Cerebellar nuclear complex (tissue), 1 donor: ENCODE measurements at places on chromosomes 11 and 22.

GRCh38 chr11:97263183-97263858 is 873.5 kb downstream of the JRKL start:
- DNase-seq = no peak

DNA sequence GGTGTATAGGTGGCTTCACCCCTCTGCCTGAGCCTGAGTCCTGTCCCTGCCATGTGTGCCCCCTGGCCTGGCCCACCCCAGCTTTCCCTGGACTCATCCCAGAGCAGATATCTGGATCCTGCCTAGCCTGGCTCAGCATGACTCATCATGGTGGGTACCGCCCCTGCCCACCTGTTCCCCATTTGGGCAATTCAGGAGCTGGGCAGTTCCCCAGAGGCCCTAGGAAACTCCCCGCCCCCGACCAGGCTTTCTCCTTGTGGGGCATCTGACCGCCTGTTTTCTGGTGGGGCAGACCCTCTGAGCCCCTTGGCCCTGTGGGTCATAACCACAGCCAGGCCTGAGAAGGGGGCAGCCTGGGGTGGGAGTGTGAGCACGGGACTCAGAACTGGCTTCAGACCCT is 4.4 kb downstream of the TSPO start:
- DNase-seq = no peak

- no peak for DNase-seq
These were observed 40.8 kb downstream of the LGR4 start for GRCh38 chr11:27431808-27432207.

DNA sequence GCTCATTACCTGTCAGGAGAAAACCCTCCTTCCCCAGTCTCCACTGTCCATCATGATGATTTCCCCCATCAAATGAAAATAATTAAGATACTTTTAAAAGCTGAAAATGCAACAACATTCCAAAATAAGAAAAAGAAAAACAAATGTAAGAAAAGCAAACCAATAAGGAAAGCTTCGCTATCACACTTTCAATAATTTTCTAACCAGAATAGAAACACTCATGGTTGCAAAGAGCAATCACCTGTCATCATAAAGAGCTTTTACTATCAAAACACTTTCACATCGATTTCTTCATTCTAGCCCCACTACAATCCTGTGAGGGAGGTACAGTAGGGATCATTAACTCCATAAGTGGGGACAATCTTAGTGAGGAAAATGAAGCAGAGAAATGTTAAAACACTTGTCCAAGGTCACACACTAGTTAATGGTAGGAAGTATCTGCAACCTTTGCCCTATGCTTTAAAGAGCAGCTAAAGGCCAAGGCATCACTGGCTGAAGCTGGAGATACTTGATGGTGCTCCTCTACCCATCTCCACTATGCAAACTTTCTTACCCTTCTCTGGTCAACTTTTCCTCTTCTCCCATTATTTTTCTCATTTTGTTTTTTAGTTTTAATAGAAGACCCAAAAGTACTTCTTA is 2.6 kb downstream of the RBM4B start:
- no peak for DNase-seq

DNA sequence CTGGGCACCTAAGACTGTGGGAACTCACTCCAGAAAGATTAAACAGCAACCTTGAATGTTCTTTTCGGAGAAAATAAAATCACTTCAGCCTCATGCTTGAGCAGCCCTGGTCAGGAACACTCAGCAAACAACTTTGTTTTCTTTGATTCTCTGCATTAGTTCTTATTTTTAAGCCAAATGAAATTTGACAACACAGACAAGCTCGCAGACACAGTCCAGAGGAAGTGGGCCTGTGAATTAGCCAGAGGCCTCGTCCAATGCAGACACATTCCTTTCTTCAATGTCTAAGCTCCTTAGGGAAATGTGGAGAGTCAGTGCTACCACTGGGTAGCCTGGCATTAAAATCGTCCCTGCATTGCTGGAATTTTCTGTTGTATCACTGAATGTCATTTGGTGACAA is 62.9 kb upstream of the CSNK2A3 start:
- no peak for DNase-seq

DNA sequence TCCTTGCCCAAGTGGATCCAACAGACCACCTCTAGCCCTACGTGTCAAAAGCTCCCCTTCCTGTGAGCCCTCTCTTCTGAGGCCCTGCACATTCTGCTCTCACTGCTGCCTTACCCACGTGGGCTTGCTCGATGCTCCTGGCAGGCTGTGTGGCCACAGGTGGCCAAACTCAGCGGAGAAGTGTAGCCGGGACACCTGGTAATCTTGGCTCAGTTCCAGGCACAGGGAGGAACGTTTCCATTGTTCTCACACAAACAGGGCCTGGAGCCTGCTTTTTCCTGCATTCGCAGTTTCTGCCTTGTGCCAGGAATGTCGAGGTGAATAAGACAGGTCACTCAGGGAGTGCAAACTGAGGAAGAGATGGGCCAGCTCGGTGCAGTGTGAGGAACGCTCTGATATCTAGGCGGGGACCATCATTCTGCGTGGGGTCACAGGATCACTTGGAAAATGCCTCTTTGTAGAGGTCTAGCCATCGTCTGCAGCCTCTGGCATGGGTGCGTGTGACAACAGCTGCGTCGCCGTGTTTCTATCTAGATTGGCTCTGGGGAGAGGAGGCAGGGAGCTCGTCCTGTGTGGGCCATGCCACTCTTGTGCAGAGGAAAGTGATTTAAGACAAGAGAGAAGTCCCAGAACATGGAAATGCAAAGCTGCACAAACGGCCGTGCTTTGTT is 127.6 kb upstream of the PARVA start:
- peak; percentile 93 for DNase-seq

- DNase-seq = no peak
These were observed 455.9 kb upstream of the CNTN5 start for GRCh38 chr11:98564881-98565280.

DNA sequence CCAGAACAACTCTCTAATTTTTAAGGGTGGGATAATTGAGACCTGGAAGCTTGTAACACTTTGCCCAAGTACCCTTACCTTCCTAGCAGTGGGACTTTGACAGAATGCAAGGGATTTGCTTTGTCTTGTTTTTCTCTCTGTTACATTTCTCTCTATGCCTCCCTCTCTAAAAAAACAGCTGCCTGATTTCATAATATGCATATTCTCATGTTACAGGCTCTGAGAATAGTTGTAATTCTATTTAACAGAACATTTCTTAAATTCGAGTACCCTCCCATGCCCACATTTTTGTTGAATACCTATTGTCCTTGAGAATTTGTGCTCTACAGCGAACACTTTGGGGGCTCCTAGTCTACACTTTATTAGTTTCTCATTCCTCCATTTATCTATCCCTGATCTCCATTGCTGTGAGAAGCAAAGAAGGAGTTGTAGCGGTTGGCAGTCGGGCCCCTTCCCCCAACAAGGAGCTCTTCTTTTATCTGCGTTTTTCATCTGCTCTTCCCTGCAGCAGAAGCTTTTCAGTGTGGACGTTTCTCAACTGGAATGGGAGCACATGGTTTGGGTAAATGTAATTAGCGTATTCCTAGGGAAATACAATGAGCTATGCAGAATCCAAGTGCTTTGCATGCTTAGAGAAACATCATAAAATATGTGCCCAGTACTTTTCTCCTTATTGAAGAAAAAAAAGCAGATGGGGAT is 117.7 kb upstream of the CCDC90B start:
- no peak for DNase-seq

GRCh38 chr11:35106595-35106994 is 32.4 kb upstream of the CD44 start:
- DNase-seq = no peak

DNA sequence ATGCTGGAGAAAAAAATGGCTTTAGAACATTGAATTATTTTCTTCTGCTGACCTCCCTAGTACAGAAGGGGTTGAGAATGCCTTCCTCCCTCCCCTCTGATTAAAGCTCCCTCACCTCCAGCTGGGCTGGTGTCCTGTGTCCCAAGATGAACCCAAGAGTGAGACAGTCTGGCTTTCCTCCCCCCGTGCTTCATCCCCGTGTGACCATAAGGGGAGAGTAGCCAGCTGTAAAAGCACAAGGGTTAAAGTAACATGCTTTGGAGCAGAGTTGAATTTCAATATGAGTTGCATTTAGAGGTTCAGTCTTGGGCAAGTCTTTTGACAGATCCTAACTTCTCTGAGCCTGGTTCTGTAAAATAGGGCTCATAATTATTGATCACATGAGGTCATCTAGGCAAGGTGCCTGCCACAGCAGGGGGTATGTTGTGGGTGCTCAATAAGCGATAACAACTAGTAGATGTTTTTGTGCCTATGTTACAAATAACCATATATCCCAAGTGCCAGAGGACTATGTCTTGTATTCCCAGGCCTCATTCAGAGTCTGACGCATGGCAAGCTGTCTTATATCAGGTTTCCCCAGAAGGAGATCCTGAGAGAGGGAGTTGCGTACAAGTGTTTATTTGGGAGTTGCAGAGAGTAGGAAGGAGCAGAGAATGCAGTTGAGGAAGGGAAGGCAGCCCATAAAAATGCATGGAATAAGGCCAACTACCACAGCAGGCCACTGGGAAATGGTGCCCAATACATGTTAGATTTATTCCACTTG is 4.1 kb downstream of the PRG2 start:
- DNase-seq = no peak

DNA sequence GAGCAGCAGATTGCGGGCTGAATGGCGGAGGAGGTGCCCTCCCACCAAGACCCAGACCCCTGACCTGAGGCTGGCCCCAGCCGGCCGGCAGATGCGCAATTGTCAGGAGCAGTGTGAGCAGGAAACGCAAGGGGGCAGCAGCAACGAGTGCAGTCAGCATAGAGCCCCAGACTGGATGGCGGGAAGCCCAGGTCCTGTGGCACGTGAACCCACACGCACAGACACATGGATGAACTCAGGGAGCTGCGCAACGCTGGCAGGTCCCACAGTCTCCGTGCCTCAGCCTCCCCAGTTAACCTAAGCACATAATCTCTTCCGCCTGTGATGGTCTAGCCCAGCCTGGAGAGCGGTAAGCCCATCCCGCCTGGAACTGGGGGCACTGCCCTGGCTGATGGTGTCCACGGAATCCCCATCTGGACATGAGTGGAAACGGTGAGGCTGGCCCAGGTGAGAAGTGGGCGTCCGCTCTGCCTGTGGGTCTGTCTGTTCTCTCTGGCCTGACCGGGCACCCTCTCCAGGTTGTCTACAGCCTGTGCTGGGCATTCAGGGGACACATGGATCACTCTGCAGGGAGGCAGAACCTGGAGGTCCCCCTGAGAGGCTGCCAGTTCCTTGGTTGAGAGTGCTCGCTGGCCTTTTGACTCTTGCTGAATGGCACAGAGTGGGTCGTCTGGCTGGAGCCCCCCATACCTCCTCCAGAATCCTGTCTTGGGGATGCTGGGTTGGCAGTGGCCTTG is 626 bp upstream of the TBX10 start:
- no peak for DNase-seq

DNA sequence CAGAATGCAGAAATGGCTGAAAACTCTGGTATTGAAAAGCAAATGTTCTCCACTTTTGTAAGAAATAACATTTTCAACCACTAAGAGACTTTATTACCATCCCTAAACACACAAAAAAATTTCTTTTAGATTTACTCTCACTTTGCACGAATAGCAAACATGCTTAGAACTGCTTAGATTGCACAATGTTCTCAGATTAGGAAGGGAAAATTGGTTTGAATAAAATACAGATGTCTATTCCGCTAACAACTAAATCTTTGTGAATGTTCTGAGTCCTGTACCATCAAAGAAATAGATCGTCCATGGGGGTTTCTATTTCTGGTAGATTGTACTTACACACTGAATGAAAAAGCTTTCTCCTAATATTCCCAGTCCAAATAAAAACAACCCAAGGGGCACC is 40.1 kb downstream of the BDNF start:
- no peak for DNase-seq

- no peak for DNase-seq
These were observed 3.9 kb downstream of the BET1L start for GRCh38 chr11:203056-203944.

GRCh38 chr11:12116425-12117032 is 6.1 kb downstream of the MICAL2 start:
- DNase-seq = no peak

GRCh38 chr11:122749005-122749687 is 89.2 kb upstream of the CRTAM start:
- no peak for DNase-seq

GRCh38 chr11:131642756-131643531 is 272.5 kb downstream of the NTM start:
- DNase-seq = no peak

DNA sequence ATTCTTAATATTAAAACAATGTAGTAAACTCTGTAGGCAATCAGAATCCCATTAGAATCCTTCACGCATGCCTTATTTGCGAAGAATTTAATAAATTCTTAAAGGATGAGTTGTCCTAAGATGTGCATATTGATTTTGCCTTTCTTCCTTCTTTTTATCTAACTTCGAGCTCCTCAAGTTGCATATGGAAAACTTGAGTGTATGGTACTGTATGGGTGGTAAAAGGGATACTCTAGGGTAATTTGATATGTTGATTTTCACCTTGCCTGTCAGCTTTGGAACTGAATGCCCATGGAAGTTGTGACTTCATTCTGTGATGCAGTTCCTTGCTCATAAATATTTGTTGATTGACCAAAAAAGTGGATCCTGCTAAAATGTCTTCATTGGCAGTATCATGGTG is 193.8 kb downstream of the DDX10 start:
- DNase-seq = no peak

GRCh38 chr22:22820626-22821025 is 67.0 kb upstream of the IGLL5 start:
- DNase-seq = no peak

- no peak for DNase-seq
These were observed 590.9 kb upstream of the API5 start for GRCh38 chr11:42720716-42721563.

- DNase-seq = no peak
These were observed 364.7 kb downstream of the METTL15 start for GRCh38 chr11:28472904-28473303.

DNA sequence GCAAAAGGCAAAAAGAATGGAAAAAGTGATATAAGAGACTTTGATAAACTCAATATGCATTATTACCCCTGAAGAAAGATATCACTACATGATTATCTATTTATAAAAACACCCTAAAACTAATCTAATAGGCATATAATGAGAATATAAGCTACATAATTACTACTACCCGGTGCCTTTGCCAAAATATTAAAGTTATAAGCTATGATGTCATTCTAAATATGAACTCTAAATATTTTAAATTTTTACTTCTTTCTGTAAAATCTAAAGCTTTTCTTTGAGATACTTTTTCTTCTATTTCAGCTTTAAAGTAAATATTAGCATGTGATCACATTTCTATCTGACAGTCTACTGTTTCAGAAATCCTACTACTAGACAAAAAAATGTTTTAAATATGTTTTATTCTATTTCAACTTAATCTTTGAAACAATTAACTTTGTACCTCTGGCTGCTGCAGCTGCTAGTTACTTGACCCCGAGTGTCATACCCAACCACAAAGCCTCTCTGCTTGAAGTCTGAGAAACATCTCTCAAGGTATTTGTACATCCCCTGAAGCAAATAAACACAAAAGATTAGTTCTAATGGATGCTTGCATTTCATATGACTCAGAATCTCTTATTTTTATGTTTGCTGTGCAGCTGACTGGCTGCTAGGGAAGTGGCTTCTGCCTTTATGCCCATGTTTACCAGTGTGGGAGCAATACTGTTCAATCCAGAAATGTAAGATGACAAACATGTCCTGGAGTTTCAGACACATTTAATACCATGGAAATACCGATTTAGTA is 26.8 kb downstream of the PGM2L1 start:
- DNase-seq = no peak
